ENCODE measurements at places on chromosomes 3 and 15.

DNA sequence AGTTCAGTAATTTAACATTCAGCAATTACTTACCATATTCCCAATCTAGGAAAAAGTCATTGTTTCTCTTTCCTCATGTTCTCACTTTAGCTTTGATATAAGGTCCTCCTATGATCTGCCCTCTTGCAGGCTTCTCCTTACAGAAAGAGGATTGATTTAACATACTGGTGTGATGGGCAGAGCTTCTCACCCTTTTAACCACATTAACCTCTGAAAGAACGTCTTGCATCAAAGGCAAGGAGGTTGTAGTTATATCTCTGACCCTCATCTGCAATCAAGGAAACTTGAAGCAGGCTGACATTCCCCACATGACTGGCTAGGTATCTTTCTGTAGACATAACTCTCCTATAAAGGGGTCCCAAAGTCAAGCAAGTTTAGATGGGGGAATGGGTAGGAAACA lies 39.5 kb downstream of the BTLA start:
- DNase-seq: no peak

DNA sequence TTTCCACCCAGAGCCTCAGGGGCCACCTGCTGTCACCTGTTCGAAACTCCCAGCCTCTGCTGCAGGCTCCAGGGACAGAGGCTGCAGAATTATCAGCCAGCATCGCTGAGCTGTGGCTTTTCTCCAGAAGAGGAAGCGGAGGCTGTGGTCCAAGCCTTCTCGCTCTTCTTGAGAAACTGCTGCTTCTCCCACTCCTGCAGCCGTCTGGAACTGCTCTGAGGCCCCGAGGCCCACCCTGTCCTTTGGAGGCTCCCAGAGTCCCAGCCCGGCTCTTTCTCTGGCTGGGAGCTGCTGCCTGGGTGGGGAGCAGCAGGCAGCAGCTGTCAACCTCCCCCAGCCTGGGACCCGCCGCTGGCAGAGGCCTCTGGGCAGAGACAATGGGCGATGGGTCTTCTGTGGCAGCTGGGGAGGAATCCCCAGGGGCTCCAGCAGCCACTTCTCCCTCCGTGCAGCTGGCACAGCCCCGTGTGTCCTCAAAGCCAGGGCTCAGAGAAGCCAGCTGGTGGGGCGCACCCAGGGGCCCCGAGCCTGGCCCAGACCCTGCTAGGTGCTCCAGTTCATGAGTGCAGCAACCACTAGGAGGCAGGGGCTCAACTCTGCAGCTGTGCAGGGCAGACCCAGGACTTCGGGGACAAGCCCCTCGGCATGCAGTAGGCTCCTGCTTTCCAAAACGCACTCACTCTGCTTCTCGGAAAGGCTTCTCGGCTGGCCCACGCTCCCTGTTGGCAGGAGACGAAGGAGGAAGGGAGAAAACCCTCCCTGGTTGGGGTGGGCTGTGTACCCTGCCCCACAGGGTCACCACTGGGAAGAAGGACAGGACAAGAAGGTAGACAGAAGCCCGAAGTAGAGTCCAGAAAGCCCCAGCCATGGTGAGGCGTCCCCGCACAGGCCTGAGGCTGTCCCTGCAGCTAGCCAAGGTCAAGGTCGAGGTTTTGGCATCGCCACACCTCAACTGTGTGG lies 49.9 kb upstream of the FURIN start:
- DNase-seq: no peak

- no peak for DNase-seq
Measured at GRCh38 chr3:71893122-71893521, 108.2 kb upstream of the PROK2 start.

- no peak for DNase-seq
Measured at GRCh38 chr3:99472385-99472784, 166.0 kb upstream of the COL8A1 start.

GRCh38 chr15:49154359-49154758 lies 1.0 kb downstream of the COPS2 start:
- DNase-seq: no peak
